ENCODE measurements at places on chromosomes 5 and 9.

DNA sequence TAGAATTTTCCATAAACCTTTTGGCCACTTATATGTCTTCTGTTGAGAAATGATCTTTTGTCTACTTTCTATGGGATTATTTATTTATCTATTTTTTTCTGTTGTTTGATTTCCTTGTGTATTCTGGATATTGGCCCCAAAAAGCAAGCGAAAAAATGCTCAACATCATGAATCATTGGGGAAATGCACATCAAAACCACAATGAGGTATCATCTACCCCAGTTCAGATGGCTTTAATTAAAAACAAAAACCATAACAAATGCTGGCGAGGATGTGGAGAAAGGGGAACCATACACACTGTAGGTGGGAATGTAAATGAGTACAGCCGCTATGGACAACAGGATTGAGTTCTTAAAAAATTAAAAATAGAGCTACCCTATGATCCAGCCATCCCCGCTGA, 125.0 kb upstream of the LPCAT1 start:
- no peak for DNase-seq

GRCh38 chr9:77714077-77714549, 66.0 kb upstream of the GNA14 start:
- DNase-seq = no peak

GRCh38 chr9:37187292-37187691, 66.9 kb downstream of the ZCCHC7 start:
- no peak for DNase-seq

GRCh38 chr5:1140171-1140817, 28.4 kb upstream of the SLC12A7 start:
- no peak for DNase-seq

GRCh38 chr5:8376478-8376877, 507.5 kb downstream of the MTRR start:
- no peak for DNase-seq

GRCh38 chr9:91301161-91301560, 60.6 kb downstream of the AUH start:
- DNase-seq = no peak

DNA sequence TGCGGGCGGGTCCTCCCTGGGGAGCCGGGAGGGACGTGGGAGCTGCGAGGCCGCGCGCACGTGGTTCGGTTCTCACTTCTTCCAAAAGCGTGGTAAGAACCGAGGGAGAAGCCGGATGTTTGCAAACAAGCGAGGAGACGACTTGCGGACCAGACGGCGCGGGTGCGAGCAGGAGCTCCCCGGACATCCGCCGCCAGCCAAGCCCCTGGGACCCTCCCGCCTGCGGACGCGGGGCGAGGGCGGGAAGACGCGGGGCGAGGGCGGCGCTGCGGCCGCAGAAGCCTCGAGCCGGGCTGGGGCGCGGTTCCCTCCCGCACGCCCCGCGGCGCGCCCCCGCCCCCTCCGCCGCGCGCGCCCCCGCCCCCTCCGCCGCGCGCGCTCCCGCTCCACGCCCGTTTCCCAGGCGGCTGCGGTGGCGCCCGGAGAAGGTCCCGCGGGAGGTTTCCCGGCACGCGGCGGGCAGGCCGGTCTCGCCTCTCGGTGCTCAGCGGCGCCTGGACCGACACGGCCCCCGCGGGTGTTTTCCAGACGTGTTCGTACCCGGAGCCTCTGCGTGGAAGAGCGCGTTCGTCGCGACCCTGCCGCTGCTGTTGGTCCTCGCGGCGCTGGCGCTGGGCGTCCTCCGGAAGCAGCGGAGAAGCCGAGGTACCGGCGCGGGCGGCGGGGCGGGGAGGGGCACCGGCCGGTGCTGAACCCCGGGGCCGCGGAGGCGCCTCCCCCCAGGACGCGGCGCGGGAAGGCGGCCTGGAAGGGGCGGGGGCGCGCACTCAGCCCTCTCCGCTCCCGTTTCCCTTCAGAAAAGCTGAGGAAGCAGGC, 12.8 kb downstream of the BTNL9 start:
- DNase-seq = peak; percentile 52
